Esophagus squamous epithelium (tissue), 5 donors: ENCODE measurements at places on chromosomes 7 and 10.

DNA sequence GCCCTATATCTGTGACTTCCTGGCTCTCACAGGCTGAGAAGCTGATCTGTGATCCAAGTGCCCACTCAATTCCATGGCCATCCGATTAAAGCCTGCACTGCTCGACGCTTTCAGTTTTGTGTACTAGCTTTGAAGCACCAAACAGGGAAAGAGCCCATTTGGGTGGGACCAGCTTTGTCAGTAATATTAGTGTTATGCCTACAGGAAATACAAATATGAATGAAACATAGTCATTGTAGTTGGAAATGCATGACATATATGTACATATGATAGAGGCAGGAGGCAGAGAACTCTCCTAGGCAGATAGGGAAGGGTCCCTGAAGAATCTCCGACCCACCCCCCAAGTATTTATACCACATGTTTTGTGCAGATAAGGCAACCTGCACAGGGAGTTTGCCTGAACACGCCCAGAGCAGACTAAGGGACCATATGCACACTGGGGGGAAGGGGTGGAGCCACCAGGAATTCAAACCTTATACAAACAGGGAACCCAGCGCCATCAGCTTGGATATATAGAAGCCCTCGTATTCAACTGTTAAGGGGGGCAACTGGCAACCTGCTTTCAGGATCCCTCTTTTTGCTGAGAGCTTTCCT, 653.2 kb downstream of the PARD3 start:
- DNase-seq = no peak

GRCh38 chr7:106282852-106283251, 1.9 kb downstream of the NAMPT start:
- DNase-seq = no peak

DNA sequence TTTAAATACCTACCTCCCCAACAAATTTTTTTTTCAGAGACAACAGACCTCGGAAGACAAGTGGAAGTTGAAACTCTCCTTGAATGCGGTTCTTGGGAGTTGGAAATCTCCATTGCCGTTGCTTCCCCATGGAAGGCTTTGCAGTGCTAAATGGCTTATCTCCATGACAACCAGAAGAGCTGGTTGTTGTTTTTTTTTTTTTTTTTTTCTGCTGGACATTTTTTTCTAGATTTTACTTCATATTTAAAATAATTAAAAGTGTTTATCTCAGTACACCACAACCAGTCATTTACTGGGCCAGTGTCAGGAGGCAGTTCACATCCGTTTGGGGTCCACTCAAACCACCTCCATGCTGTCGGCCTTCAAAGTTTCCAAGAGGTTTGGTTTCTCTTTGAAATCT, 348.5 kb upstream of the PRKCQ start:
- DNase-seq = no peak

DNA sequence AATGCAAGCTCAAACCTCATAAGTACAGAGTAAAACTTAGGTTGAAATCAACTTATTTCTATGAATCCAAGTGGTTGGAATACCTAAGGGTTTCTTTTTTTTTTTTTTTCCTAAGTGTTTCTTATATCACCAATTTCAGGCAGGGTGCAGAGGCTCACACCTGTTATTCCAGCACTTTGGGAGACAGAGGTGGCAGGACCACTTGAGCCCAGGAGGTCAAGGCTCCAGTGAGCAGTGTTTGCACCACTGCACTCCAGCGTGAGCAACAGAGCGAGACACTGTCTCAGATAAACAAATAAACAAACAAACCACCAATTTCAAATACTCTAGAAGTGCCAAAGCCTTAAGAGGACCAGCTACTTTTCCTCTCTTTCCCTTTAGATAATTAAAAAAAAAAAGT, 39.2 kb upstream of the SPOCK2 start:
- DNase-seq = no peak

DNA sequence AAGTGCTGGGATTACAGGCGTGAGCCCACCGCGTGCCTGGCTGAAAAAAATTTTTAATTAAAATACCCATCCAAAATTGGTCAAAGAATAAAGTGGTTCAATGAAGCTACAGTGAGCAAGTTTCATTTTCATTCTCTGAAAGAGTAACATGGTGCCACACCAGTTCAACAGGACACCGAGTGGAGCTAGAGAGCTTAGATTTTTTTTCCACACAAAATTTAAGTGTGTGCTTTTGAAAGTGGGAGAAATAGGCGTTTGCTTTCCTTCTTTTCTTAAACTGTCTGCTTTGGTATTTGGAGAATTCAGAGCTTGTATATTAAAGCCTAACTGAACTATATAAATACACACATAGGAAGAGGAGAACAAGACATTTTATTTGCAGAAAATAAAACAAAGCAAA, 43.4 kb downstream of the BPGM start:
- DNase-seq = no peak

DNA sequence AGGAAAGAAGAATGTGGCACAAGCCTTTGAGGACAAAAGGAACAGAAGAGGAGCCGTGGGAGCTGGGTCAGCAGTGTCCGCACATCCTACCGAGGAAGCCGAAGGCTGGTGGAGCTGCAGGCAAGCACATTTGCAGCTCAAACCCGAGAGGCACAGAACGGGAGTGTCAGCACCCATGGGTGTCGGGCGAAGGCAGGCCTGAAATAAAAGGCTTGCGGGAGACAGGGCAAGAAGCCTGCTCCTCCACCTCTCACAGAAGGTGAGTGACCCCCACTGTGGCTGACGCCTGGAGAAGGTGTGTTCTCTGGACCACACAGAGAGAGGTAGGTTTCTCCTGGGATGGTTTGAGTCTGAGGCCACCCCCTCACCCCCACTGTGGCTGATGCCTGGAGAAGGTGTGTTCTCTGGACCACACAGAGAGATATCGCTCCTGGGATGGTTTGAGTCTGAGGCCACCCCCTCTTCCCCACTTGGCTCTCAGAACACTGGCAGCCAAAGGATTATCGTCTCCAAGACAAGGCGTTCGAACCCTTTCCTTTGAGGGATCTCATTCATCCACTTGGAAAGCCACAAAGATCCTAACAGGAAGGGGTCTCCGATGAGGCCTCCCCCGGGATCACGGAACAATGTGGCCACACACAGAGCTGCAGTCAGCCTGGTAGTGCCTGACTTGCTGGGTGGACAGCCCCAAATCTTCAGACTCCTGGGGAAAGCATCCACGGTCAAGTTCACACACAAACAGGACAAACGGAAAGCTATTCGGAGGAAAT, 21.6 kb upstream of the GTPBP4 start:
- DNase-seq = no peak

DNA sequence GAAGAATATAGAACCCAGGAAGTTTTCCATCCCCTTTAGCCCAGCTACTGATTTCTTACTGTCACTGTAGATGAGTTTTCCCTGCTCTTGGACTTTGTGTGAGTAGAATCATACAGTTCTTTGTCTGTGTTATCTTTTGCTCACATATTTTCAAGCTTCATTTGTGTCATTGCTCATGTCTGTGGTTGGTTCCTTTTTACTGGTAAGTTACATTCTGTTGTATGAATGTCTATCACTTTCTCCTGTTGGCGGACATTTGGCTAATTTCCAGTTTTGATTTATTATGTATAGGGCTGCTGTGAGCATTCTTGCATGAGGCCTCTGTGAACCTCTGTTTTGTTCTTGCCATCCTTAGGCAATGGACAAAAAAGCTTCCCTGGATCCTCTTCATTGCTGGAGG, 5.3 kb downstream of the GLRX3 start:
- DNase-seq = no peak

DNA sequence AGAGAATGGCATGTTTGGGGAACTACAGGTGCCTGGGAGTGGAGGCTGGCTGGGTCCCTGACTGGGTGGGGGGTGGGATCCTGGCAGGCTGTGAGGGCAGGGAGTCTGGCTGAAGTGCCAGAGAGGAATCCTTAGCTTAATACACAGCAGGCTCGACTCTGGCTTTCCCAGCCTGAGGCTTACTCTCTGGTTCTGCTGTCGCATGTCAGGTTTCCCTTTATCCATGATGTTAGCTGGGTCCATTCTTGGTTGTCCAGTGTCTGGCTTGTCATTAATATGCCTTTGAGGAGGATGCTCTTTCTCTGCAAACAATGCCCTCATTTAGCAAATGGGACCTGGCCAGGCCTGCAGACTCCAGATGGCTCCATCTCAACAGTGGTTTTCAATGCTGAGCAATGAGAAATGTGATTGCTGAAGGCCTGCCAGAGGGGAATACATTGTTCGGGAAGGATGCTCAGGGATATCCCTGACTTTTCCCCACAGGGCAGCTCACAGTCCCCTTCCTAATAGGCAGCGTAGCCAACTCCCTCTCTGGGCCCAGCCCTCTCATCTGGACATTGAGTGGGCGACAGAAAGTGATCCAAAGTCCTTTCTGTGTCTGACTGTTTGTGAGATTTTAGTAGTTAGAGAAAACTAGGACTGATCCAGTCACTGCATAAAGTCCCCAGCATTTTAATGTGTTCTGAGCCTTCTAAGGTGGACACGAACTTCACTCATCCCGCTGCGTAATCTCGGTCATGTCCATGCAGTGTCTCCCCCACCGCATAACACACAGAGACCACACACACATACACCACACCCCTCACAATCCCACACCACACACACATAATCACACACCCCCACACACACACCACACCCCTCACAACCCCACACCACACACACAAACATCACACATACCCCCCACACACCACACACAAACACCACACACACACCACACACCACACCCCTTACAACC, 124.9 kb downstream of the ANLN start:
- DNase-seq = no peak

- DNase-seq = no peak
These were observed 31.1 kb upstream of the FBXW4 start for GRCh38 chr10:101726115-101726387.

DNA sequence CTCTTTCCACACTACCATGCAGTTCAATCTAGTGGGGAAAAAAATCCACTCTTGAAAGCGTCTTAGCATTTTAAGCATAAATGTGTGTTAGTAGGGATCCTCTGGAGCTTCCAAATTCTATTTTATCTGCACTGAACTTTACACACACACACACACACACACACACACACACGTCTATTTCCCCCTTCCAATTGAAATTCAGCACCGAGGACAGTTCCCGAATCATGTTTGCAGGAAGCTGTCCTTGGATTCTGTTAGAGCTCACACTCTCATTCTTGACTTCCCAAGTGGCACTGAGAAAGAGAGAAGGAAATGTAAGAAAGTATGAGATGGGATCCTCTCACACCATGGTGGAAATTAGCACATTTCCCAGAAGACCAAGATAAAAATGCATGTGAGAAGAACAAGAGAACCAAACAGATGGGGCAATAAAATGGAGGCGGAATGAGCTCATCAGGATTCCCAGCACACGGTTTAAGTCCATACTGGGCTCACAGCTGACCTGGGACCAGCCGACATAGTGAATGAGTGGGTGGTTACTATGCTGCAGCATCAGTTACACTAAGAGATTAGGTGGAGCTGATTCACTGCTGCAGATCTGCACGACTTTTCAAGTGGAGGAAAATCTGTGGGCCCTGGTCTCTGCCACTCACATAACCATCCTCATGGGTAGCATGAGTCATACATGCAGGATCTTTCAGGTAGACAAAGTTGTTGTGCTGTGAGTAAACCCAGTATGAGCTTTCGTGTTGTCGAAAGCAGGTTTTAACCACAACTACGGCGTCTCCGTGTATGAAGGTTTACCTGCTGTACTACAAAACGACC, 3.3 kb upstream of the NPTX2 start:
- DNase-seq = no peak

- DNase-seq = no peak
These were observed 113.3 kb upstream of the CREB5 start for GRCh38 chr7:28298870-28299518.

- DNase-seq = no peak
These were observed 77.6 kb downstream of the VPS41 start for GRCh38 chr7:38831259-38831996.

DNA sequence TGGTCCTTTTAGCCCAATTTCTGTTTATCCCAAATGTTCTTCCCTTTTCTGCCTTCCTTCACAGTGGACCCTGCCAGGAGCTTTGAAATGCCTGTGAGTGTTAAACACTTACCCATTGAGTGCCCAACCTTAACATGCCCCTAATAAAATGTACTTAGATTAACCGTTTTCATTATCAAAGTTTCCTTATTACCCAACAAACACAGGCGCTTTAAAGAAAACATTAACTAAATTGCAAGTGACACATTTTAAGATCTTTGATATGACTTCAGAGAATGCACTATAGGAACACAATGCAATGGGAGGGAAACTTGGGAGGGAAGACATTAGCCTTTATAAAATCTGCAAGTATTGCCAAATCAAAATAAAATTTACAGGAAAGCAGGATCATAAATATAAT, 177.0 kb downstream of the CFTR start:
- no peak for DNase-seq

- no peak for DNase-seq
These were observed 691.8 kb downstream of the SUGCT start for GRCh38 chr7:40826411-40827221.
